ENCODE measurements at places on chromosomes 12 and 14.

GRCh38 chr14:83463500-83464098 is 1929.9 kb upstream of the SEL1L start:
- DNase-seq: no peak

- no peak for DNase-seq
These were observed 28.8 kb downstream of the DIO3 start for GRCh38 chr14:101590062-101590461.

GRCh38 chr12:93595351-93595750 is 22.9 kb downstream of the SOCS2 start:
- DNase-seq: no peak

- no peak for DNase-seq
These were observed 237.3 kb downstream of the ADGRD1 start for GRCh38 chr12:131190965-131191364.

DNA sequence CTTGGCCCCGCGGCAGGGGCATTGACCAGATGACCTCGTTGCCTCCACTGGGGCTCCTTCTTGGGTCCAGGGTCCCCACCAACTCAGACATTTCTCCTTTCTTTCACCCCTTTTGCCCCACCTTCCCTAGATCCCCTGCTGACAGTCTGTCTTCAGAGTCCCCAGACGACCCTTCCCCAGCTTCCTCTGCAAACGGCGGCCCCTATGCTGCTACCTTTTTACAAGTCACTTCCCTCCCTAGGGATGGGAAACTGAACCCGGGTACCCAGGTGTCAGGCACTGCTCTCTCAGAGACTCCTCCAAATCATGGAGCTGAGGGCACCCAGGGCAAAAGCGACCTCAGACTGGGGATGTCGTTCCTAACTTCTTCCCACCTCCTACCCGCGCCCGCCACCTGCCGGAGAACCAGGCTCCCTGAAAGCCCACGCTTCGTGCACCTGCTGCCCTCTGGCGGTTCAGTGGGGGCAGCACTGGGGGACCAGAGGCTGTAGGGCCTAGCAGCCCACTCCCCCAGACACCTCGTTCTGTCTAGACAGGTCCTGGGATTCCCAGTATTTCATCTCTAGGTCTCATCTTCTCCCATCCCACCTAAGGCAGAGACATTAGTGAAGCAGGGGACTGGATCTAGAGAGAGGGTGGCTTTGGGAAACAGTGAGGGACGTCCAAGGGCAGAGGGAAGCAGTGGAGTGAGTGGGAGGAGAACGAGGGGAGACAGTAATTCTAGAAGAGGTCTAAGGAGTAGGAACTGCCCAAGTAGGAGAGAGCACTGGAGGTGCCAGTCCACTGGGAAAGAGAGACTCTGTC is 4.9 kb downstream of the ZNF385A start:
- peak; percentile 86 for DNase-seq

GRCh38 chr12:97714107-97714563 is 251.5 kb downstream of the RMST start:
- DNase-seq: no peak

DNA sequence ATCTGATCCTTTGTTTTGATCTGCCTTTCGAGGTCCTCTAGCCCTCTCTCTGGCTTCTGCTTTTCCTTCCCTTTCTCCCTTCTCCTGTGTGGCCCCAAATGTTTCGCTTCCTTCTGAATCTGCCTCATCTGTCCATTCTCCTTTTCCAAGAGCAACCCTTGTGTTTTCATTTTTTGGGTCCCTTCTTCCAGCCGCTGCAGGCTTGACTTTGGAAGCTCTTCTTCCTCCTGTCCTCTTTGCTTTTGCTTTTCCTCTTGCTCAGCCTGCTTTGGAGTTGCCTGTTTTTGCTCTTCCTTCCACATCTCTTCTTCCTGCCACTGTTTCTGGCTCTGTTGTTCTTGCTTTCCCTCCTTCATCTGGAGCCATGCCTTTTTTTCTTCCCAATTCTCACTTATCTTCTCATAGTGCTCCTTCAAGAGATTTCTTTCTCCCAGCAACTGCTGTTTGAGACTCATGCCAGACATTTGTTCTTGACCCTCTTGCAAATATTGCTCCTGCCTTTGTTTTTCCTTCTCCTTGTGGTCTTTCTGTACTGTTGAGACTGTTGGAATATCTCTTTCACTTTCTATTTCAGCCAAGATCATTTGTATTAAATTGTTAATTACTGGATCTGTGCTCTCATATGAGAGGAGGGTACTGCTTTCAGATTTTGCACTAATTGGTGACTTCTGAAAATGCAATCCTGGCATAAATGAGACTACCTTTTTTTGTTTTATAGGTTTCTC is 42.4 kb downstream of the FAM186A start:
- DNase-seq: no peak

- no peak for DNase-seq
These were observed 28.3 kb downstream of the FRMD6 start for GRCh38 chr14:51680031-51680430.

- no peak for DNase-seq
These were observed 75.0 kb downstream of the FOXN3 start for GRCh38 chr14:89342049-89342448.

DNA sequence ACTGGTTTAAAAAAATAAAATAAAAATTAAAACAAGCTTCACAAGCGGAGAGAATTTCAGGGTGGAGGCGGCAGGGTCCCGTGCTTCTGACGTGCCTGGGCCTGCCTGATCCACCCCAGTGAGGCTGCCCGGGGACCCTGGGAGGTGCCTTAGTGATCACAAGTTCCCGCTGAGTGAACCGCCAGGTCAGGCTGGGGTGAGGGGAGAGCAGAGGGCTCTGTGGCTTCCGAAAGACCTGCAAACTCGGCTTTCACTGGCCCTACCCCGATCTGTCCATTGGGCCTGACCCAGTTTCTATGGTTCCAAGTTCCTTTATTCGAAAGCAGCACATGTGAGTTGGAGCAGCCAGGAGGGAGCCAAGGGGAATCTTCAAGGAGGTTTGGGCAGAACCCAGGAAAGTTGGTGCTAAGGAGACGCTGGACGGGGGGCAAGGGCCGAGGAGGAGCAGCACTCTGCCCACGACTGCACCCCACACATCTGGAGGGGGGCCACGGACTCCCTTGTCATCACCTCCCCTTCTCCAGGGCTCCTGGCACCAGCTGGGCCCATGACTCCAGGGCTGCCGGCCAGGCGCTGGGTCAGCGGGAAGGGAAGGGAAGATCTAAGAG is 12.9 kb downstream of the MMP14 start:
- DNase-seq: no peak

DNA sequence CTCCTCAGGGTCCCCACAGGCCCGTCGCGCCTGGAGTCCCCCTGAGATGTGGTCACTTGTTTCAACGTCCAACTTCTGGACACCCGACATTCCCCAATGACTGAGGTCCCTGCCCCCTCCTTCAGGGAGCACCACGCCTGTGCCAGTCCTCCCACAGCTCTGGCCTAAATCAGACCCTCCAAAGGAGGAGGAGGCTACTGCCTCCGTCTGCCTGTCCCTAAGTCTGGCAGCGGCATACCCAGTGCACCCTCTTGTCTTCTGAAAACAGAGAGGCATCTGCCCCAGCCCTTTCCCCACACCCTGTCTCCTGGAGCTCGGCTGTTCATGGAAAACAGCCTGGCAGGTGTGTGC is 46.2 kb downstream of the TESC start:
- DNase-seq: no peak

GRCh38 chr12:69172491-69172890 is 66.9 kb upstream of the CPSF6 start:
- no peak for DNase-seq

DNA sequence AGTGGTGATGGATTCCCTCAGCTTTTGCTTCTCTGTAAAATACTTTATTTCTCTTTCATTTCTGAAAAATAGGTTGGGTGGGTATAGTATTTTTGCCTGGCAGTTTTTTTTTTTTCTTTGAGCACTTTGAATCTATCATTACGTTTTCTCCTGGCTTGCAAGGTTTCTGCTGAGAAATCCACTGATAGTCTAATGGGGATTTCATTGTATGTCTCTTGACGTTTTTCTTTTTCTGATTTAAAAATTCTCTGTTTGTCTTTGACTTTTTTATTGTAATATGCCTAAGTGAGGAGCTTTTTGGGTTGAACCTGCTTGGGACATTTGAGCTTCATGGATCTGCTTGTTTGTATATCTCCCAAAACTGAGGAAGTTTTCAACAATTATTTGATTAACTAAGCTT is 606.0 kb downstream of the KCNH5 start:
- no peak for DNase-seq

- peak; percentile 57 for DNase-seq
These were observed at the start of gene NXPH4 for GRCh38 chr12:57216014-57216911. NXPH4 (plus strand) TSS chr12:57216794; CDS start chr12:57216970, 176 bp downstream.

- DNase-seq: no peak
These were observed 42.1 kb downstream of the SEC23A start for GRCh38 chr14:39060818-39061437.

- DNase-seq: no peak
These were observed 343.9 kb upstream of the FLRT2 start for GRCh38 chr14:85186082-85186481.

- DNase-seq: no peak
These were observed 833 bp upstream of the BHLHE41 start for GRCh38 chr12:26125400-26126339.

GRCh38 chr12:104682790-104683279 is 226.1 kb downstream of the CHST11 start:
- DNase-seq: peak; percentile 74

DNA sequence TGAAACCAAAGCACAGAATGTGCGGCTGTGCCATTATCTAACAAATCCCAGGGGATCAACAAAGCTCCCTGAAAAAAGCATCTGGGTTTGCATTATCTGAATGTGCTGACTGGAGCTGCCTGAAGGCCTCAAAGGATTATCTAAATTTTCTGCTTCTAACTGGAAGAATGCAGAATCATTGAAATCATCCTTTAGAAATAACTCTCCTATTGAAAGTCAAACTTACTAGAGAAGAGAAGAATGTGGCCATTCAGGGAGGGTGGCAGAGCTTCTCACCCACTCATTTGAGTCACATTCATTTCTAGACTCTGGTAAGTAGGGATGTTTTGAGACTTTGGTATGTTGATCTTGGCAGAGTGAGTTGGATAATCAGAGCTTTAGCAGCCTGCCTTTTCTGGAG is 220.6 kb upstream of the RGS6 start:
- no peak for DNase-seq

DNA sequence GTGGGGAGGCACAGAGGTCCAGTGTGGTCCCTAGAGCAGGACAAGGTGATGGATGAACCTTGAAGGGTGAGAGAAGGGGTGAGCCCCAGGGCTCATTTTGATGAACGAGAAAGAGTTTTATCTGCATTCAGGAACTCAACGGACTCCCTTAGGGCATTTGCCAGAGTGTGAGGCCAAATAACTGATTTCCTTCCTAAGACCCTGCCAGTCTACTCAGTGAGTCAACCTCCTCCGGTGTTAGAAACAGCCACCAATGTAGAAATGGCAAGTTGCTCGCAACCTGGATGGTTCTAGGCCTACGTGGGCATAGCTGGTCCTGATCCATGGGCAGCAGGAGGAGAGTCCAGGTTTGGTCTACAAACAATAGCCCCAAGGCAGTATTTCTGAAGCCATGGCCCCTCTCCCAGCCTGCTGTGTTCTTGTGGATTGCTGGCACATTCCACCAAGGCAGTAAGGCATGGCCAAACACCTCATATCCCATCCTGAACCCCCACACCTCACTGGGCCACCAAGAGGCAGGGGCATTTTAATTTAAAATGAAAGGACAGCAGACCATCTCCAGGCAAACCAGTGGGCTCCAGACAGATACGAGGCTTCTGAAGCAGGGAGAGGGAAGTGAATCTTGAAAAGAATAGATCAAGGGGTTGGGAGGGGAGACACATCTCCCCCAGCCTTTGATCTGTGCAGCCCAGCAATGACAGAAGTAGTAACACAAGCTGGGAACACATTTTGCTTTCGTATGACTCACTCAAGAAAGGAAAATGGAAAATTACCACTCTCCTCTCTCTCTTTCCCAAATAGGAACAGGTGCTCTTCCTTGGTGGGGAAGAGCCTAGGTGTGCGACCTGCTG is 25.4 kb upstream of the TESC start:
- no peak for DNase-seq

DNA sequence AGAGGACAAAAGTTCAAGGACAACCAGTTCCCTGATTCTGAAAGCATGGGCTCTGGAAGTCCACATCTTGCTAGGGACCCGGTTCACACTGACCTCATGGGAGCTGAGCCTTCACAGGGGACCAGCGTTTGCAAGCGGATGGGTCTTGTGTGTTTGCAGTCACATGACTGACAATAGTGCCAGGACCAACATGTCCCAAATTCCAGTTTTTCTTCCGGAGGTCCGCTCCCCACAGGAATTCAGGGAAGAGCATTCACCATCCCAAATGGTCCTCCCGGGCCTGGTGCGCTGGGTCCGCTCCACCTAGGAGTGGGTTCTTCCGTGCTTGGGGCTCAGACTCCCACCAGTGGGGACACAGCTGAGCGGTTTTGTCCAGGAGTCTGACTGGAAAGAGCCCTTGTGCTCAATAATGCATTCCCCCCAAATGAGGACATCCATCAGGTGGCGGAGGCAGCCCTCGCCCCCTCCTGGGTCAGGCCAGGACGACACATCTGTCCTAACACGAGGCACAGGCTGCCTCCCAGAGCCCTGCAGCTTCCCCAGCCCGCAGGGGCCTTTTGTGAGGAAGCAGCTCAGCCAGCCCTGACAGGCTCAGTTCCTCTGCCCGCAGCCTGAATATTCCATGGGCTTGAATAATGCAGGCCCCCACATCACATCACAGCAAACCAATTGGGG is 91.8 kb upstream of the BCL11B start:
- no peak for DNase-seq

- no peak for DNase-seq
These were observed 32.7 kb downstream of the PRMT8 start for GRCh38 chr12:3523728-3524127.

DNA sequence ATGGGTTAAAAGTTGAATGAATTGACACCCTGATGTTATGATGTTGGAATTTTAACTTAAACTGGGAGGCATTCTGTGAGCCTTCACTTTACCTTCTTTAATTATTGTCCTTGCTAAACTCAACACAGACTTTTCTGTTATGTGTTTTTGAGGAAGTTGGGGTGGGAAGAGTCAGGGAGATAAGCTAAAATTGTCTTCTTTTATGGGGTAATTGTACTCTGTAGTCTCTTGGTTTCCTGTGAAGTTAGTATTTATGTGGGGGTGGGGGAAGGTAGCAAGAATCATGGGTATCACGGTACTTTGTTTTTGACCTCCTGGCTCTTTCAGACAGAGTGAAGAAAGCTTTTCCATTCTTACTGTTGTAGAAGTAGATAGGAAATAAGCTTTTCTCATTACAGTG is 32.9 kb downstream of the RAB21 start:
- DNase-seq: no peak

DNA sequence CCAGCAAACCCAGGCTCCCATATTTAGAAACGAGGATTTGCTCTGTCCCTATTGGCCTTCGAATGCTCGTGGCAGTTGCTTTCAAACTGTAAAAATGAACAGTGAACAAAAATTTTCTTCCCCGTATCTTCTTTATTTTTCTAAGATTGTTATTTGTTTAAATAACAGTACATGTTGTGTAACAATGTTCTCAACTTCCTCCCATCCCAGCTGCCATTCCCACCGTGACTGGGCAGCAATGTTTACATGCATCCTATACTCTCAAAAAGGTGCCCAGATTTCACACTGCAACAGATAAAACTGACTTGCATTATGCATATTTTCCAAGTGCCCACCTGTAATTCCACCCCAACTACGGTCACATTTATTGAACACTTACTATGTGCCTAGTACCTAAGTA is 12.8 kb downstream of the VCPKMT start:
- no peak for DNase-seq

Measured in CD4-positive, alpha-beta T cell treated with Interleukin-15 for 4 hours (primary cell).